ENCODE measurements at places on chromosomes 5 and 9.

- DNase-seq, result no peak
Observed at GRCh38 chr5:139389701-139390638, at the start of gene MZB1. MZB1 (minus strand) TSS chr5:139389913; CDS start chr5:139389856, 57 bp downstream.

DNA sequence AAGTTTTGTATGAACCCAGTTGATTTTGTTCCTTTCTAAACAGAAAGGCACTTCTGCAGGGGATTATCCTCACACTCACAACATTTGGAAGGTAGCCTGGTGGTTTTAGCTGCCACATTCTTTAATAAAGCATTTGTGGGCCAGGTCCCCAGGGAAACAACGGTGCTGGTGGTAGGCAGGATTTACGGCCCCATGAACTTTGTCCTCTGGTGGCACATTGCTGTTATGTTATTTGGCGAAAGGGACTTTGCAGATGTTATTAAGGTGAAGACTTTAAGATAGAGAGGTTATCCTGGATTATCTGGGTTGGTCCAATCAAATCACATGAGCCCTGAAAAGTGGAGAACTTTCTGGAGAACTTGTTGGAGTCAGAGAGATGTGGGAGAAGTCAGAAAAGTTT, 86.3 kb upstream of the C9orf72 start:
- DNase-seq, result no peak

DNA sequence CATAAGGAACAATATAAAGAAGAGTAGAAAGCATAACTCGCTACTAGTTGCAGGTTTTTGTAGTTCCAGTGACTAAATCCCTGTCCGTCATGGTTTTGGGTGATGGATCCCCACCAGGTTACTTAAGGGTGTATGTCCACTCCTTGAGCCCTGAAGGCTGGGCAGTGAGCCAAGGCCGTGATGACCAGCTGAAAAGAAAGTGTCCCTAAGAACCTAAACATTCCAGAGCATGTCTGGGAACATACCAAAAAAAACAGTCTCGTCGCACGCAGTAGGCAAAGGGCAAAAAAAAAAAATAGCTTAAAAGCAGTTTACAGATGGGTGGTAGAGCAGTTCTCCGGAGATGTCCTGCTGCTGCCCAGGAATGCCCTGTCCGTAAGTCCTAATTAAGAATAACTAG, 21.4 kb upstream of the SNAPC3 start:
- DNase-seq, result no peak

- no peak for DNase-seq
Observed at GRCh38 chr9:134314950-134315715, 11.1 kb upstream of the RXRA start.

- no peak for DNase-seq
Observed at GRCh38 chr5:59037941-59038797, 455.3 kb downstream of the RAB3C start.

DNA sequence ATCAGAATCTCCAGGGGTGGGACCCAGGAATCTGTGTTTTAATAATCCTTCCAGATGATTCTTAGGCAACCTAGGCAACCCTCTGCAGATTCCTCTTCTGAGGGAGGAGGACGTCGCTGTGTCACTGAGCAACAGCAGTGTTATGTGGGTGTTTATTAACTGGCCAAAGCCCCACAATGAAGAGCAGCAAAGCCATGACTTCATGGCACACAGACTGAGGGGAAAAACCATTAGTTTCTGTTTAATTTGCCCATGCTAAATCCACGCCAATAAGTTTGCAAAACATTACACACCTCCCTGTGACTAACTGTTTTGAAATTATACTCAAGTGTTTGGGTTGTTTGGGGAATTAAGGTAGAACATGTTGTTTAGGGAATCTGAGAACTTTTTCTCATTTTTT, 83.7 kb upstream of the TMED7 start:
- DNase-seq, result no peak

- DNase-seq, result no peak
Observed at GRCh38 chr9:121447321-121447834, 52.3 kb downstream of the GGTA1 start.

GRCh38 chr5:179250561-179251225, 94.6 kb downstream of the ADAMTS2 start:
- DNase-seq, result peak; percentile 9

GRCh38 chr9:89943309-89943708, 338.5 kb downstream of the GADD45G start:
- no peak for DNase-seq

DNA sequence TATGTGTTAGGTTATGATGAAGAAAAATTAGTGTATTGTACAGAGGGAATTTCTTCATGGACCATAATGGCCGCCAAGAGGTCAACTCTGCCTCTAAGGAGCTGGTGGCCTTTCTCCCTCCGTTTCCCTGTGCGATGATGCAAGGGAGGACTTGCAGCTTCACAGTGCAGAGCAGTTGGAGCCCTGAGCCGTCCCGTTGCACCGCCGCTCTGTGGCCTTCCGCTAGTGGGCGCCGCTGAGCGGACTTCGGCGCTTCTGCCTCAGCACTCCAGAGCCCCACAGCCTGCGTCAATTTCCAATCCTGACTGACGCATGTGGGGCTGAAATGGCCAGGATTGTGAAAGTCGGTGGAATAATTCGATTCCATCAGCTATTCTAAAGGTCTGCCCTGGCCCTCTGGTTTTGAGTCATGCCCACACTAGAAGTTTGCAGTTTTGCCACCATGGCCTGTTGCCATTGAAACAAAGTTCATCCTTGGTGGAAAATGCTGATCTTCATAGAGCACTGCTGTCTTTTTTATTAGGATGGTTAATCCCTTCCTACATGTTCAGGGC, 22.7 kb upstream of the LECT2 start:
- DNase-seq, result no peak

DNA sequence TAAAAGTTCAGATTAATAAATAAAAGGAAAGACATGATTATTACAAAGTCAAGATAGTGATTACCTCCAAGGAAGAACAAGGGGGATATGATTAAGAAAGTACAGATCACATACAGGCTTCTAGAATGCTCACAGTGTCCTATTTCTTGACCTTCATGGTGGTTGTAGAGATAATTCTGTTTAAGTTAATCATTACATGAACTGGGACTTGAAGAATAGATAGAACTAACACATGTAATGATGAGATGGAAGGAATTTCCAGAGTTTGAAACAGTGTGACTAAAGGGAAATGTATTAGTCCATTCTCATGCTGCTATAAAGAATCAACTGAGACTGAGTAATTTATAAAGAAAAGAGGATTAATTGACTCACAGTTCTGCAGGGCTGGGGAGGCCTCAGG, 72.7 kb downstream of the LURAP1L start:
- no peak for DNase-seq

DNA sequence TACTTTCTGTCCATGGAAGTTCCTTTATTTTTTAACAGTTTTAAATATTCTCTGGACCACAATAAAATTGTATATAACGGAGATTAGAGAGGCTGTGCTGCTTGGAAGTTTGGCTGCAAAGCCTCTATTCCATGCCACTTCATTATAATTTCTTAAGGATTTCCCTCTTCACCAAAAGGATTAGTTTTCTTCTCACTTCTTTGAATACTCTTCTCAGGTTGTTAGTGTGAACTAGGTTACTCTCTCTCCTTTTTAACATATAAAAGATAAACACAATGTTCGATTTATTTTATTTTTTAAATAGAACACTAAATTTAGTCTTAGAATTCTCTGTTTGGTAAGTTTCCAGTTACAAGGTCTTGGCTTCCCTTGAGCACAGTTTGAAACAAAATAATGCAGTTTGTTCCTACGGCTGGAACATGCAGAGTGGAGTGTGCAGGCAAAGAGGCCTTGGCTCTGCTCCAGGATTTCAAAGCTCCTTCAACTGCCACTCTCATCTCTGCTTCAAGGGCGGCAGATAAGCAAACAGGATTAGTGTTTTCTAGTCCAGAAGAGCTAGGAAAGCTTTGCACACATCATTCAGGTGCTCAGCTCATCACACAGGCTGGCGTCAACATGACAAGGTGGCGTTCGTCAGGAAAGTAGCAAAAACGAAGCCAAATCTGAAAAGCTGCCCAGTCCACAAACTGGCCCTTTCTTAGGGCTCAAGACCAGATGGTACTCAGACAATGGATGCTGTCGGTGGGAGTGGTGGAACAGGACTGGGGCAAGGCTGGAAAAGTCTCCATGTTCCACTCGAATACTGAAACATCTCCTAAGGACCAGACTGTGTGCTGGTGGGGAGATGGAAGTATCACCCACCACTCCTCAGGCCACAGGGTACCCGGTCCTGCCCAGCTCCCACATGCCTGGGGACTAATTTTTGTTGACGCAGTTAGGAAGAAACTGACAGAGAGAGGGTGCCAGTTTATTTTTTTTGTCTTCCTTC, 286.6 kb downstream of the CRB2 start:
- DNase-seq, result no peak

GRCh38 chr5:109612278-109612905, 77.3 kb upstream of the MAN2A1 start:
- no peak for DNase-seq

- no peak for DNase-seq
Observed at GRCh38 chr5:66513130-66513529, 83.1 kb upstream of the MAST4 start.

GRCh38 chr5:79050498-79050897, 19.0 kb downstream of the DMGDH start:
- DNase-seq, result no peak

GRCh38 chr9:92747459-92748232, 17.0 kb downstream of the BICD2 start:
- peak; percentile 39 for DNase-seq

DNA sequence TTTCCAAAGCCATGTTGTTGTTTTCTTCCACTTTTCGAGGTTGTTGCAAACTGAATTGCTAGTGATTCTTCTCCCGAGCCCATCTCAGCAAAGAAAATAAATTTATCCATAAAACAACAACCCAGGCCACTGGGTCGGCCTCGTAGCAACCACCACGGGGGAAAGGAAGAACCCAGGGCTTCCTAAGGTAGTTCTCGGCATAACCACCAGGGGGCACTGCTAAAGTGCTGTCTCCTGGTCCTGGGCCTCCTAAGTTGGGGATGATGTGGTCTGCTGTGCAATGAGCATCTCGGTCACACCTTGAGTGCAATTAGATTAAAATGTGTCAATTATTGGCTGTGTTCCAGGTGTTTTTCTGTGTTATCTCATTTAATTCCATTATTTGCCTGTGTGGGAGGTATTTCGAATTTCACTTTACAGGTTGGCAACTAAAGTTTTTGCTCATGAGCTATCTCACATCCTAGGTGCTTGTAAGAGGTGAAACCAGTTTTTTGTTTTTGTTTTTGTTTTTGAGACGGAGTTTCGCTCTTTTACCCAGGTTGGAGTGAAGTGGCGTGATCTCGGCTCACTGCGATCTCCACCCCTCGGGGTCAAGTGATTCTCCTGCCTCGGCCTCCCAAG, 102.8 kb upstream of the DAP start:
- no peak for DNase-seq

DNA sequence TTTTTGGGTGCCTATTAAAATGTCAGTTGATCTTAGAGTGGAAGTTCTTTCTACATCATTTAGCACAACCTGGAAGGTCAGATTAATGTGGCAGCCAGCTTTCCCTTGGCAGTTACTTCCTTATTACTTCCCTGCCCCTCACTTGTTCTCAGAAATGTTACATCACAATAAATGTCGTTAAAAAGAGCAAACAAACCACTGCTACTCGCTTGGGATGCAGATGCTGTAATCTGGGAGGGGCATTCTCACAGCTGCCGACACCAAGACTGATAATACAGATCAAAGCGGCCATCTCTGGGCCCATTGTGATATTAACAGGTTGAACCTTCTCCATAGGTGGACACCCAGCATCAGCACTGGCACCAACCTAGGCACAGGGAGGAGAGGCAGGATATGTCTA, 29.3 kb downstream of the PLAC8L1 start:
- no peak for DNase-seq

DNA sequence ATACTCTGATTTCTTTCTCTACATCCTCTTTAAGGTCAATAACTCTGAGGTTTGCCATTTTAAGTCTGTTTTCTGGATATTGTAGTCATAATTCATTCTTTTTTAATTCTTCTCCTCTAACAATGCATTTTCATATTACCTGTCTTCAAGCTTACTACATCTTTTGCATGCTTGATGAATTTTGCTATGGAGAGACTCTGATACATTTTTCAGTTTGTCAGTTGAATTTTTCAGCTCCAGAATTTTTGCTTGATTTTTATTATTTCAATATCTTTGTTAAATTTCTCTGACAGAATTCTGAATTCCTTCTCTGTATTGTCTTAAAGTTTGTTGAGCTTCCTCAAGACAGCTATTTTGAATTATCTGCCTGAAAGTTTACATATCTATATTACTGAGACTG, 159.8 kb upstream of the ST8SIA4 start:
- no peak for DNase-seq

- DNase-seq, result no peak
Observed at GRCh38 chr5:57259704-57260103, 85.8 kb downstream of the GPBP1 start.

GRCh38 chr5:136279314-136279713, 86.0 kb downstream of the TRPC7 start:
- DNase-seq, result no peak

- peak; percentile 82 for DNase-seq
Observed at GRCh38 chr9:124280176-124280691, 22.5 kb downstream of the NEK6 start.

- no peak for DNase-seq
Observed at GRCh38 chr5:142281966-142282365, 42.9 kb downstream of the SPRY4 start.

DNA sequence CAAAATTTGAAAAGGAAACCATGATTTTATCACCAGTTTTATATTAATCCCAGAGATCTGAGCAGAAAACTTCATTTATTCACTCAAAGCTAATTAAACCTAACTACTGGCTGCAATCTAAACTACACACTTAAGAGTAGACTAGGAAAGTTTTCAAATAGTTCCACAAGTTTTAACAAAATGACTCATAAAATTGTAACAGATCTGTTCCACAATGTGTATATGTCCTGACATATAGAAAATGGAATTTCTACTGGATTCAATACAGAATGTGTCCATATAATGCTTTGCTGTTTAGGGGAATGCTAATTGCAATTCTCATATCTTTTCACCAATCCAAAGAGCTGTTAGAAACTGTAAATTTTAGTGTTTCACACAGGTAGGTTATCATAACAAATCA, 40.3 kb upstream of the ADAMTSL1 start:
- no peak for DNase-seq

DNA sequence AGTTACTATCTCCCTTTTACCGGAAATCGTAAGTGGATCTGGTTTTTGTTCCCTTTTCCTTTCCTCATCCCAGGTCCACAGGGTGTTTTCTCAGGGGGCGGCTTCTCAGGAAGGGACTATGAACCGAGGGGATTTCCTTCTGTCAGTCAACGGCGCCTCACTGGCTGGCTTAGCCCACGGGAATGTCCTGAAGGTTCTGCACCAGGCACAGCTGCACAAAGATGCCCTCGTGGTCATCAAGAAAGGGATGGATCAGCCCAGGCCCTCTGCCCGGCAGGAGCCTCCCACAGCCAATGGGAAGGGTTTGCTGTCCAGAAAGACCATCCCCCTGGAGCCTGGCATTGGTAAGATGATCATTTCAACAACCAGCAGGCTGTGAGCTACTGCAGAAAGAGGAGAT, 75.8 kb downstream of the GOLPH3 start:
- no peak for DNase-seq

- no peak for DNase-seq
Observed at GRCh38 chr9:76438841-76439588, 20.0 kb upstream of the GCNT1 start.

Measured in right forelimb (tissue), 1 donor.